ENCODE measurements at places on chromosomes 7 and 10. TPM values are rescaled to one million over a fixed set of nuclear protein-coding genes. Genes with fewer than 3 reads are reported as not detected.

C10orf90 gene
- total RNA-seq = not detected

- H3K4me1 ChIP-seq = no peaks in the 10 kb centered on the region
- no peak overlapping the region for H3K4me3 ChIP-seq
- H3K27me3 ChIP-seq = no peaks in the 10 kb centered on the region
- H3K36me3 ChIP-seq = no peaks in the 10 kb centered on the region
- no peak for DNase-seq
Measured at GRCh38 chr7:122038904-122039303, 105.1 kb downstream of the AASS start.

- no peaks in the 10 kb centered on the region for H3K4me1 ChIP-seq
- no peak for DNase-seq
- H3K36me3 ChIP-seq = no peaks in the 10 kb centered on the region
Measured at GRCh38 chr7:51732951-51733350, 416.3 kb upstream of the COBL start.

GRCh38 chr10:115593060-115593459 lies 499.9 kb downstream of the ATRNL1 start:
- H3K36me3 ChIP-seq = no peaks in the 10 kb centered on the region
- H3K27ac ChIP-seq = no peak overlapping the region
- no peak overlapping the region for H3K4me3 ChIP-seq
- H3K4me1 ChIP-seq = no peaks in the 10 kb centered on the region

- no peaks in the 10 kb centered on the region for H3K4me1 ChIP-seq
- DNase-seq = no peak
- no peak overlapping the region for H3K27ac ChIP-seq
- no peaks in the 10 kb centered on the region for H3K27me3 ChIP-seq
- no peak overlapping the region for H3K4me3 ChIP-seq
Measured at GRCh38 chr7:147811923-147812322, 778.6 kb upstream of the C7orf33 start.

GRCh38 chr7:22872096-22872807 lies 49.6 kb upstream of the TOMM7 start:
- H3K27me3 ChIP-seq = no peaks in the 10 kb centered on the region
- DNase-seq = no peak
- no peaks in the 10 kb centered on the region for H3K4me1 ChIP-seq
- H3K27ac ChIP-seq = no peak overlapping the region
- no peak overlapping the region for H3K4me3 ChIP-seq
- H3K36me3 ChIP-seq = no peaks in the 10 kb centered on the region

Data from aorta (tissue), 5 donors.